Brain pericyte (primary cell): ENCODE measurements at places on chromosomes 12 and 14.

DNA sequence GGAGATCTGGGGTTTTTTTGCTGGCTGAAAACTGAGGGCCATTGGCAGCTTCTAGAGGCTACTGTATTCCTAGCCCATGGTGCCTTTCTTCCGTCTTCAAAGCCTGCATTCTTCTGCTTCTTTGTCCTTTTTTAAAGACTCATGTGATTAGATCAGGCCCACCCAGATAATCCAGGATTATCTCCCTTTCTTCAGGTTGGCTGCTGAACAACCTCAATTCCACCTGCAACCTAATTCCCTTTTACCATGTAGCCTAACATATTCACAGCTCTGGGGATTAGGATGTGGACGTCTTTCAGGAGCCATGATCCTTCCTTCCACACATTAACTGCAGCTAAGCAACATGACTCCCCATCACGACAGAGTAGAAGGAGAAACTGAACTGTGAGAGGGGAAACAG, 985.5 kb downstream of the DIO2 start:
- no peak for DNase-seq

GRCh38 chr12:129193263-129193871, 340.1 kb downstream of the GLT1D1 start:
- no peak for DNase-seq

- DNase-seq = no peak
Measured at GRCh38 chr12:1738446-1738845, 47.6 kb downstream of the ADIPOR2 start.

DNA sequence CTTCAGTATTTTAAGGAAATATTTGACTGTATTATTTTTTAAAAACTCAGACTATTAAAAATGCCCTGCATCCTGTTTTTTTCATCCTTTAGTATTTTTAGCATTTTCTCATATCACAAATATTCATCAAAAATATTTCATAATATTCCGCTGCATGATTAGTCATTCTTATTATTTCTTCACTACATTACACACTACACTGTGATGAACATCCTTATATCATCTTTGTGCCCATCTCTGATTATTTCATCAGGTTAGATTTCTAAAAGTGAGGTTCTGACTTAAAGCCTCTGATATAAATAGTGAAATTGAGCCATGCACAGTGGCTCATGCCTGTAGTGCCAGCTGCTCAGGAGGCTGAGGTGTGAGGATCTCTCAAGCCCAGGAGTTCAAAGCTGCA, 8.1 kb downstream of the COCH start:
- DNase-seq = no peak

GRCh38 chr12:12899530-12900380, 8.4 kb downstream of the GPRC5A start:
- peak; percentile 73 for DNase-seq
